SIG-M5 (cell line): ENCODE measurements at places on chromosomes 7 and 10.

- no peak for DNase-seq
Observed at GRCh38 chr10:125775491-125776106, at the start of gene MMP21. Gene MMP21 (minus strand): TSS chr10:125775821. CDS start chr10:125775821, 0 bp downstream.

- no peak for DNase-seq
Observed at GRCh38 chr7:98990356-98990755, 112.0 kb downstream of the TRRAP start.

GRCh38 chr10:121653608-121654007 is 55.4 kb upstream of the FGFR2 start:
- no peak for DNase-seq

DNA sequence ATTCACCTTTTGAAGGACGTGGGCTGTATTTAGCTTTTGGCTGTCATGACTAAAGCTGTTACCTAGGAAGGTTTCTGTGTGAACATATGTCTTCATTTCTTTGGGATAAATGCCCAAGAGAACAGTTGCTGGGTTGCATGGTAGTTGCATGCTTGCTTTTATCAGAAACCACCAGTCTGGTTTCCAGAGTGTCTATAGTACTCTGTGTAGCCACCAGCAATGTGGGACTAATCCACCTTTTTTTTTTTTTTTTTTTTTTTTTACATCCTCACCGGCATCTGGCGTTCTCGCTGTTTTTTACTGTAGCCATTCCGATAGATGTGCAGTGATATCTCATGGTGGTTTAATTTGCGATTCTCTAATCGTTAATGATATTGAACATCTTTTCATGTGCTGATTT is 297.8 kb downstream of the SDK1 start:
- DNase-seq = no peak

DNA sequence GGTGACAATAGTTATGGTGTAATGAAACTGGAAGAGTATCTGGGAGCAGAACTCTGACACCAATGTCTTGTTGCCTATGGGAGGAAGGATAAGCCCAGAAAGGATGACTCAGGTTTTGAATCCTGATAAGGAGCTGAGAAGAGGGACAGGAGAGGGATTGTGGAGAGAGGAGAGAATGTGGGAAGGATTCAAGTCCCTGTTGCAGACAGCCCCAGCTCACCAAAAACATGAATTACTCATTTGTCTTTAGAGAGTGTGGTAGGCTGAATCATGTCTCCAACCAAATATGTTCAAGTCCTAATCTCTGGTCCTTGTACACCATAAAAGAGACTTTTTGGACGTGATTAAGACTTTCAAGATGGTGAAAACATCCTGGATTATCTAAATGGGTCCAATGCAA is 206.9 kb upstream of the PHYHIPL start:
- no peak for DNase-seq

DNA sequence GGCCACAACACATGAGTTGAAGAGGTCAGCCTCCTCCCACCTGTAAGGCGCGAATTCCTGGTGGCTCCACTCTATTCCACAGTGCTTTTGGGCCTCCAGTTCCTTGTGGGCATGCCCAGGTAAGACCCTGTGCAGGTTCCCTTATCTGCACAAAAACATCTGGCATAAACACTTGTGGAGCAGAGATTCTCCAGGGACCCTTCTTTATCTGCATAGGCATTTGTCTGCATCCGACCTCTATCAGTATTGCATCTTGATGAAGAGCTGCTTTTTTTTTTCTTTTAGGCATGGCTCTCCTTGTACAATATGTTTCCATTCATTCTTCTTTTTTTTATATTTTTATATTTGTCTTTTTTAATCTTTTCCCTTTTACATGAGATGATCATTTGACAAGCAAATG is 58.4 kb downstream of the ANKMY2 start:
- DNase-seq = no peak

- no peak for DNase-seq
Observed at GRCh38 chr7:127907110-127908040, 123.9 kb downstream of the LRRC4 start.

DNA sequence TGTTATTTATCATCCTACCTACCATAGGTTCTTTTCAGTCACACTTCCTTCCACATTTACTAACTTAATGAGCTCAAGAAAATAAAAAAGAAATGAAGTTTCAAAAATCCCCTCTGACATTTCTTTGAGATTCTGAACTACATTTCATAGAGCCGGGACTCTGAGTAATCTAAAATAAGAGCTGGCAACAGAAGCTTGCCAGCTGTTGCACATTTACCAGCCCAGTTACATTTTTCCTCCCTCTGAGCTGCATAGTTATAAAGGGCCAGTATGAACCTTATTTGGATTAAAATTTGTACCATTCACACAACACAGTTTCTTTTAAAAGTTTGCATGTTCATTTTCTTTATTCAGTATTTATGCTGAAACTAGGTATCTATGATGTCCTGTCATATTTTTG is 119.5 kb upstream of the CAV2 start:
- no peak for DNase-seq

GRCh38 chr7:25861164-25861496 is 290.9 kb upstream of the NFE2L3 start:
- DNase-seq = no peak

- DNase-seq = no peak
Observed at GRCh38 chr10:129398711-129399141, 68.3 kb upstream of the MGMT start.

DNA sequence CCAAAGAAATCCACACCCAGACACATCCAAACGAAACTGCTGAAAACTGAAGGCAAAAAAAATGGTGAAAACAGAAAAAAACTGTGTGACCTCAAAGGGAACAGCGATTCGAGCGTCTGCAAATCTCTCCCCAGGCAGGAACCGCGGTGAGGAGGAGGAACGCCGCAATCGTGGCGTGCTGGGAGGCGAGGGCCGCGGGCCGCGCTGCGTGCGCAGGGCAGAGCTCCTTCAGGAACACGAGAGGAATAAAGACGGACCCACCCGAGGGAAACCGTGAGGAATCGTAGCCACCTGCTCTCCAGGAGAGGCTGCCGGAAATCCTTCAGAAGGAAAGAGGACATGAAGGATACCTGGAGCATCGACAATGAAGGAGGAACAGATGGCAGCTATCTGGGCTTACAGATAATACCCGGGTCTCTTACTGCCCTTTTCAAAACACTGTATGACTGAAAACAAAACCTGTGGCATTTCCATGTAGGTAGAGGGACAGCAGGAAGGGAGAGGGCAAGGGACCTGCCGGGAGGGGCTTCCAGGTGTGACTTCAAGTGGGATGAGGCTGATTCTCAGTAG is 266.0 kb downstream of the MAD1L1 start:
- DNase-seq = no peak

GRCh38 chr10:34845070-34845469 is 30.0 kb upstream of the PARD3 start:
- DNase-seq = no peak

DNA sequence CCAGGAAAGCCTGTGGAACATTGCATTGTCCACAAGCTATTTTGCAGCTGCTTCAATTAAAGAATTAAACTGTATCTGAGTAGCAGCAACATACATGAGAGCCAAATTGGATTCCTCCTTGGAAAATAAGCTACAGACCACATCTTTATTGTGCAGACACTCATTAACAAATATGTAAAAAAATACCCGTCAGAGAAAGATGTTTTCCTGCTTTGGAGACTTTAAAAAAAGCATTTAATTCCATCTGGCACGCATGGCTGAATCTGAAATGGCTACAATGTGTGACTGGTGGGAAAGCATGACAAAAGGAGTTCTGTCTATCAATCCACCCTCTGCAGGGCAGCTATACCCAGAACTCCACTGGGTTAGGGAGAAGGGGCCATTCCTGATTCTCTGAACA is 73.1 kb upstream of the HPS1 start:
- no peak for DNase-seq

- DNase-seq = no peak
Observed at GRCh38 chr7:81584667-81585066, 185.2 kb downstream of the HGF start.
